ENCODE measurements at places on chromosomes 7 and 10.

GRCh38 chr7:85655252-85655651, 468.4 kb upstream of the SEMA3D start:
- H3K27ac ChIP-seq: no peak overlapping the region
- H3K4me1 ChIP-seq: no peaks in the 10 kb centered on the region
- H3K4me3 ChIP-seq: no peak overlapping the region

GRCh38 chr10:80333983-80334382, 22.6 kb downstream of the DYDC1 start:
- no peak for DNase-seq
- H3K27me3 ChIP-seq: peaks cover 10% of the 10 kb centered on the region
- no peak overlapping the region for H3K4me3 ChIP-seq
- no peak overlapping the region for H3K27ac ChIP-seq

DNA sequence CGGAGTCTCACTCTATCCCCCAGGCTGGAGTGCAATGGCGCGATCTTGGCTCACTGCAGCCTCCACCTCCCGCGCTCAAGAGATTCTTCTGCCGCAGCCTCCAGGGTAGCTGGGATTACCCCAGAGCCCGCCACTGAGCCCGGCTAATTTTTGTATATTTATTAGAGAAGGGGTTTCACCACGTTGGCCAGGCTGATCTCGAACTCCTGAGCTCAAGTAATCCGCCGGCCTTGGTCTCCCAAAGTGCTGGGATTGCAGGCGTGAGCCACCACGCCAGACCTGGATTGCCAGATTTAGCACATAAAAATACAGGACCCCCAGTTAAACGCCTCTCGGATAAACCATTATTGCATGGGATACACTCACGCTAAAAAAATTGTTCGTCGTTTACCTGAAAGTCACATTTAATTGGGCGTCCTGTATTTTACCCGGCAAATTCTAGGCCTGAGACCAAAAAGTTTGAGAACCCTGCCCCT, 375 bp upstream of the GATAD1 start:
- DNase-seq: no peak
- peaks cover 2% of the 10 kb centered on the region for H3K4me1 ChIP-seq
- H3K4me3 ChIP-seq: no peak overlapping the region
- H3K36me3 ChIP-seq: peaks cover 14% of the 10 kb centered on the region
- H3K27ac ChIP-seq: no peak overlapping the region

DNA sequence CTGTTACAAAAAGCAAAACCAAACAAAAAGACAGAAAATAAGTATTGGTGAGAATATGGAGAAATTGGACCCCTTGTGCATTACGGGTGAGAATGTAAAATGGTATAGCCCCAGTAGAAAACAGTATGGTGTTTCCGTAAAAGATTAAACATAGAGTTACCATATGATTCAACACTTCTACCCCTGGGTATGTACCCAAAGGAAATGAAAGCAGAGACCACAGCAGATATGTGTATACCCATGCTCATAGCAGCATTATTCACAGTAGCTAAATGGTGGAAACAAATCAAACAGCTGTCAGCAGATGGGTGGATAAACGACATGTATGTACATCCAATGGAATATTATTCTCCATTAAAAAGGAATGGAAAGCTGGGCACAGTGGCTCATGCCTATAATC, 42.4 kb downstream of the STARD3NL start:
- H3K4me3 ChIP-seq: no peak overlapping the region
- no peaks in the 10 kb centered on the region for H3K4me1 ChIP-seq
- H3K27me3 ChIP-seq: no peaks in the 10 kb centered on the region
- H3K36me3 ChIP-seq: peaks cover 25% of the 10 kb centered on the region

DNA sequence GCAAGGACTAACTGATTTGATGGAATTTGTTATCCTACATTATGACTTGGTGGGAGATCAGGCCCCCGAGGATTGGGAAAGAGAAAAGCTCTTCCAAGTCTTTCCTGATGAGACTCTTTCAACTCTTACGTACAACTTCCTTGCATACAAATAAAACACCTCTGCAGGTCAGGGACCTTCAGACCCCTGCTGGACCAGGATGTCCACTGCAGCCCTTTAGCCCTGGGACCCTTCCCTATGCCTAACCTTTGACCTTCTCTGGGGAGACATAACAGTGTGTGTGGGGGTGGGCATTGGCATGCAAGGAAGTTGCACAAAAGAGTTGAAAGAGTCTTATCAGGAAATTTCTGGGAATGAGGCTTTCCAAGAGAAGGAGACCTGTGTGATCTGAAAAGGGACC, 859.4 kb downstream of the TYW1 start:
- H3K4me3 ChIP-seq: no peak overlapping the region
- no peak for DNase-seq
- H3K4me1 ChIP-seq: no peaks in the 10 kb centered on the region

GRCh38 chr10:16968416-16969041, 151.3 kb upstream of the RSU1 start:
- H3K4me1 ChIP-seq: peaks cover 19% of the 10 kb centered on the region
- H3K36me3 ChIP-seq: no peaks in the 10 kb centered on the region
- DNase-seq: peak; percentile 75
- H3K4me3 ChIP-seq: peak overlapping the region; percentile 13

GRCh38 chr10:104501864-104502579, 139.1 kb upstream of the SORCS3 start:
- DNase-seq: peak; percentile 39
- no peaks in the 10 kb centered on the region for H3K36me3 ChIP-seq
- peaks cover 11% of the 10 kb centered on the region for H3K4me1 ChIP-seq
- no peaks in the 10 kb centered on the region for H3K27me3 ChIP-seq
- no peak overlapping the region for H3K4me3 ChIP-seq
- H3K27ac ChIP-seq: no peak overlapping the region

GRCh38 chr10:110522365-110522988, 24.8 kb downstream of the DUSP5 start:
- DNase-seq: no peak
- no peaks in the 10 kb centered on the region for H3K36me3 ChIP-seq
- H3K4me3 ChIP-seq: no peak overlapping the region
- no peak overlapping the region for H3K27ac ChIP-seq
- H3K27me3 ChIP-seq: no peaks in the 10 kb centered on the region

DNA sequence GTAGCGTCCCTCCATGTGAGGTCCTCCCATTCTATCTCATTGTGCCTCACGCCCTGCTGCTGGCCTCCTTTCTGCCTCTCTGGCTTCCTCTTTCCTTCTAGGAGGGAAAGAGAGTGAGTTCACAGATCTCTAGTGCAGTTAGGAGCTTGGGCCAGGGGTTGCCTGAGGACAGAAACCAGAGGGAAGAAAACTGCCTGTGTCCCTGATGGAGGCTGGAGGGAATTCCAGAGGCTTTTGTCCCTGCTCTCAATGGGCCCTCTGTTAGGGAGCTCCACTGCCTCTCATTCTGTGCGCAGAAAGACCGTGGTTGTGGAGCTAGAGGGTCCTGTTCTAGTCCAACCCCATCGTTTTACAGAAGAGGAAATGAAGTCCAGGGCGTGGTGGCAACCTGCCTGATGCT, 4.6 kb downstream of the MARVELD1 start:
- no peak overlapping the region for H3K4me3 ChIP-seq
- peaks cover 29% of the 10 kb centered on the region for H3K4me1 ChIP-seq
- no peak for DNase-seq
- H3K27ac ChIP-seq: peak overlapping the region; percentile 88

- H3K4me1 ChIP-seq: no peaks in the 10 kb centered on the region
- no peak overlapping the region for H3K4me3 ChIP-seq
- H3K27ac ChIP-seq: no peak overlapping the region
- H3K27me3 ChIP-seq: no peaks in the 10 kb centered on the region
Measured at GRCh38 chr10:15489431-15489830, 118.3 kb upstream of the FAM171A1 start.

- no peak for DNase-seq
- peaks cover 4% of the 10 kb centered on the region for H3K4me1 ChIP-seq
- H3K27me3 ChIP-seq: peaks cover 4% of the 10 kb centered on the region
- H3K27ac ChIP-seq: no peak overlapping the region
Measured at GRCh38 chr10:7485244-7485556, 74.4 kb upstream of the SFMBT2 start.

GRCh38 chr7:157395206-157395605, 58.4 kb downstream of the DNAJB6 start:
- DNase-seq: no peak
- H3K4me3 ChIP-seq: no peak overlapping the region
- H3K27me3 ChIP-seq: no peaks in the 10 kb centered on the region
- peaks cover 73% of the 10 kb centered on the region for H3K36me3 ChIP-seq
- no peak overlapping the region for H3K27ac ChIP-seq

- H3K27ac ChIP-seq: no peak overlapping the region
- H3K36me3 ChIP-seq: no peaks in the 10 kb centered on the region
- DNase-seq: no peak
- H3K27me3 ChIP-seq: no peaks in the 10 kb centered on the region
- no peaks in the 10 kb centered on the region for H3K4me1 ChIP-seq
Measured at GRCh38 chr7:71843676-71844075, 568.5 kb downstream of the CALN1 start.

GRCh38 chr7:83799333-83799732, 150.4 kb upstream of the SEMA3E start:
- no peak overlapping the region for H3K27ac ChIP-seq
- no peaks in the 10 kb centered on the region for H3K4me1 ChIP-seq
- no peak overlapping the region for H3K4me3 ChIP-seq
- H3K36me3 ChIP-seq: no peaks in the 10 kb centered on the region

Measured in neuronal stem cell (in vitro differentiated cells).